ENCODE measurements at places on chromosomes 3 and 15.

DNA sequence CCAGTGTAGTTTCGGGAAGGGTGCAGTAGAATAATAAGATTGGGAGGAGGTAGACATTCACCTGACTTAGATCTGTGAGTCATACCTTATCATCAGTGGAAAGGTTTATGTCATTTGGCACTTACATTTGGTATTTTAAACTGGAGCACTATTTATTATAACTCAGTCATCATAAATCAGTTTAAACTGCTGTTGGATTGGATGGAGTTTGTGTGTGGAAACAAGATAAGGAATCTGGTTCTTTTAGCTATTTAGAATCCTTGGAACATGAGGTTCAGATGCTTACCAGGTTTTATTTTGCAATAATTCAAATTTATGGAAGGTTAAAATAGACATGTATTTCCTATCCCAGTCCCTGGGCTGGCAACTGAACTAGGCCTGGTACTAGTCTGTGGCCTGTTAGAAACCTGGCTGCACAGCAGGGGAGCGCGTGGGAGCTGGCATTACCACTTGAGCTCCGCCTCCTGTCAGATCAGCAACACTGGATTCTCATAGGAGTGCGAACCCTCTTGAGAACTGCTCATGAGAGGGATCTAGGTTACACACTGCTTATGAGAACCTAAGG is 34.5 kb downstream of the ZFAND6 start:
- no peak for DNase-seq

GRCh38 chr15:64975390-64975789 is 14.3 kb downstream of the SPG21 start:
- no peak for DNase-seq

DNA sequence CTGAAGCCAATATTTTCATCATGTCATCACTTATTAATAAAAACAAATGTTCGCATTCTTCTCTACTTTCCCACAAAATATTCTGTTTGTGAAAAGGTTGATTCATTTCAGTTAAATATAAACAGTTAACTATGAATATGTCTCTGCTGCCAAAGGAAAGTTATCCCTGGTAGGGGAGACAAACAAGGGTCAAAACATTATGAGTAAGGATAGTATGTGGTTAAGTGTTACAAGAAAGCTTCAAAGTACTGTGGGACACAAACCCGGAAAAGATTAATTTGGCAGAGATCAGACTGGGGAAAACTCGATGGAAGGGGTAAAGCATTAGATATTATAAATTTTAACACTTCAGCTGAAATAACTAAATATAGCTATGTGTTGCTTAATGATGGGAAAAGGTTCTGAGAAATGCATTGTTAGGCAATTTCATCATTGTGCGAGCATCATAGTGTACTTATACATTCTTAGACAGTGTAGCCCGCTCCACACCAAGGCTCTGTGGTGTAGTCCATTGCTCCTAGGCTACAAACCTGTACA is 436.5 kb upstream of the TBL1XR1 start:
- no peak for DNase-seq

GRCh38 chr3:140742116-140742515 is 64.3 kb downstream of the TRIM42 start:
- no peak for DNase-seq

DNA sequence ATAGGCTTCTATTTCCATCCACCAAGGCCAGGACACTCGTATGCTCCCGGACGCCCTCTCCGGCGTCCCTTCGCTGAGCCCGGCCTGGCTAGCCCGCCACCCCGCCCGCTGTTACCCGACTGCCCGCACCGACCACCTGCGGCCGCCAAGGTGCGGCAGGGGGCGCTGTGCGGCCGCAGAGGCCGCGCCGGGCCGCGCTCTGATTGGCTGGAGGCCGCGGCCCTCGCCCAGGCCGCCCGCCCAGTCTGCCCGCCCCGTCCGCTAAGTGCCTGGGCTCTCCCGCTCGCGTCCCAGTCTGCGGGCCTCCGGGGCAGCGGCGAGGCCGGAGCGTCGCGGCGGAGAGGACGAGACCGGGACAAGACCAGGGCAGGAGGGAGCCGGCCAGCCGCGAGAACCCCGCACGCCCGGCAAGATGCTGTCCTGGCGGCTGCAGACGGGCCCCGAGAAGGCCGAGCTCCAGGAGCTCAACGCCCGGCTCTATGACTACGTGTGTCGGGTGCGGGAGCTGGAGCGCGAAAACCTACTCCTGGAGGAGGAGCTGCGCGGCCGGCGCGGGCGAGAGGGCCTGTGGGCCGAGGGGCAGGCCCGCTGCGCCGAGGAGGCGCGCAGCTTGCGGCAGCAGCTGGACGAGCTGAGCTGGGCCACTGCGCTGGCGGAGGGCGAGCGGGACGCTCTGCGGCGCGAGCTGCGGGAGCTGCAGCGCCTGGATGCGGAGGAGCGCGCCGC is at the start of gene SYNM:
SYNM (plus strand) TSS at position 293 of the 726 bp plus-strand sequence; CDS start at position 413, 120 bp downstream.
- no peak for DNase-seq

DNA sequence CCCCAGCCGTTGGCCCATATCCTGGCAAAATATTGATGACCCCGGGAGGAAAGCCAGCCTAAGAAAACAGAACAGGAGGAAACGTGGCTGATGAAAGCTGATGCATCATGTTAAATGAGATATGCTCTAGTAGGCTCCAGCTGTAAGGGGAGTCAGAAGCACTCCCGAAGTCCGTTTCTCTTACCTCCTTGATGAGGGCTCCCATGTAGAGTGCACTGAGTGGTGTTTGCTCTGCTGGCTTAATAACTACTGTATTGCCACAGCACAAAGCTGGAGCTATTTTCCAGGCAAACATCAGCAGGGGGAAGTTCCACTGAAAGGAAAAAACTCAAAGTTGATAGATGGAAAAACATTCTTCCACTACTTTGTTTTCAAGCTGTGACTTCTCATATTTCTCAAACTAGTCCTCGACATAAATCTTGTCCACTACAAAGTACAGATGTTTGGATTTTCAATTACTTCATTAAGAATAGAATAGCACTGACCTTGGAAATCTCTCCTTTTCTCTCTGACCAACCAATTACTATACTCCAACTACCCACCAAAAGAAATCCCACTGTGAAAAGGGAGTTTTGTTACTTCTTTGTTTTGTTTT is 72.7 kb downstream of the ALDH1A2 start:
- no peak for DNase-seq

DNA sequence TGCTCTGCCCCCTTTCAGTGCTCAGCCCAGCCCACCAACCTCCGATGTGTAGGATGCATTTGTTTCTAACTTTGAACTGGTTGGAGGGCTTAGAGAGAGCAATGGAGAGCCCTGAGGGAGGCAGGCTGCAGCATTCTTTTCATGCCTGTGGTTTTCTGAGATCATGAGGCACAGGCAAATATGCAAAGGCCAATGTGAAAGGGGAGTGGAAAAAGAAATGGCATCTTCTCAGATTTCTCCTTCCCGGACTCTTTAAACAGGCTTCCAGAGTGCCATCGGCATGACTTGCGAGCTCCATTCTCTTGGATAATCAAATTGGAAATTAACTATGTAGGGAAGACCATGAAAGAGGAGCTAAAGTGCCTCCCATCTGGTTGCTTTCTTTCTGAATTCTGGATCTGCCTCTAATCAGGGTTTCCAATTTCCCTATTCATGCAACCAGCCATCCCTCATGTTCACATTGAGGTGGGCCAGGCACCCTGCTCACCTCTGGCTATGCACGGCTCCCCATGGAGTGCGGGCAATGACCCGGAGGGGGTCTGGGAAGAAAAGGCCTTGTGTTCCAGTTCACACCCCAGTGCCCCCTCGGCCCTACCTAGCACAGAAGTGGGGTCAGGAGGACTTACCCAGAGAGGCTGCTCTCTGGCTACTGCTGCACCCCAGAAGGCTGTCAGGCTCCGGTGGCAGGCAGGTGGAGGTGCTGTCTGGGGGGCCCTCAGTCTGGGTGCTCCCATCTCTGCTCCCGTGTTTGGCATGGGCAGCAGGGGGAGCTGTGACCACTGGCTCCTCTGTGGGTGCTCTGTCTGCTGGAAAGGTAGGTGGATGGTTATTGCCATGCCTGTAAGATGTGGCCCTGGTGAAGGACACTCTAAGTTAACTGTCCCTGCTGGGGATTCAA is 16.1 kb downstream of the AMOTL2 start:
- no peak for DNase-seq

- DNase-seq: no peak
Measured at GRCh38 chr15:83769411-83769999, 115.6 kb downstream of the ADAMTSL3 start.

DNA sequence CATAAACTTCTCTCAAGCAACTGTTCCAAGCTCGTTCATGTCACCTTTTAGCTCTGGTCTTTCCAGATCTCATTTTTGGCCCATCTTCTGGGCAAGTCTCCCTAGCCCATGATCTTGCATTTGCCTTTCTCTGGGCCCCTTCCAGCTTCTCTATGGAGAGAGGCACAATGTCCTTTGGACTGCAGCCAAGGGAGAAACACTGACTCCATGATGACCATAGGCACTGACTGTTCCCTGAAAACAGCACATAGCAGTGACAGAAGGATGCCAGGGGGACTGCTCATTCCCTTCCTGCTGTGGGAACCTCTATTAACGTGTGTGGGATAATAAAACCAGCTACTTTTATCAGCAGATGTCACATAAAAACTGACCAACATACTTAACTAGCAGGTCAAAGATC is 60.3 kb downstream of the STRIT1 start:
- DNase-seq: no peak

- DNase-seq: no peak
Measured at GRCh38 chr3:145760036-145760435, 400.9 kb downstream of the PLOD2 start.
